ENCODE measurements at places on chromosomes 13 and 19. TPM values are rescaled to one million over a fixed set of nuclear protein-coding genes. Genes with fewer than 3 reads are reported as not detected.
A peak's percentile ranks its signal among the peaks of the same experiment; 100 is the strongest.

The ICAM5 gene
- total RNA-seq = 0.31 TPM

The SIGLEC12 gene
- total RNA-seq = not detected

DNA sequence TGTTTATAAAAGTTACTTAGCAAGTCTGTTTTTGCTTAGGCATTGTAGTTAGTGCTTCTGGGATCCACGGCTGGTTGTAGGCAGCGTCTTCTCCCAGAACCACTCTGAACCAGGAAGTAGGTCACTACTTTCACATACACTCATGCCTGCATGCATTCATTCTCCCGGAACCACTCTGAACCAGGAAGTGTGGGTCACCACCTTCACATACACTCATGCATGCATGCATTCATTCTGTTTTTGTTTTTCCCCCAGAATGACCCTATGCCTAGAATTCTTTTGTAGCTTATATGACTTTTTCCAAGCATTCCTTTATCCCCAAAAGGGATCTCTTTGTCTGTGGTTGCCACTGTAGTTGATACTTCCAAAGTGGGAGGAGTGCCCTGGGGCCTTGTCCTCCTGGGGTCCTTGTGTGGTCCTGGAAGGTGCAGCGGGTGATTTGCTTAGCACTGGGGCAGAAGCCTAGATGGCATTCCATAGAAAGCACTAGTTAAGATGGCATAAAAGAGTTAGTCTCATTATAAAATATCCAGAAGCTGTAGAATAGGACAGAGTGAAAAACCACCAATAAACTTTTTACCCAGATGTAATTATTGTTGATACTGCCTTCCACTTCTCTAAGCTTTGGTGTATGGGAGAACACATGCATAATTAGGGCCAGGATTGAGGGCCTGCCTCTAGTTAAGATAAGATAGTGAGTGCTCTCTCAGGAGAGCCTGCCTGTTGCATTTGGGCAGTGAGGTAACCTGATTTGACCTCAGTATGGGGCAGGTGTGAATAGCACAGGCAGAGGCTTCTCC lies 68.6 kb upstream of the TEX29 start:
- DNase-seq = peak; percentile 11

The MIA gene
- 6.7 TPM for total RNA-seq
